ENCODE measurements at places on chromosomes 1 and 21.

DNA sequence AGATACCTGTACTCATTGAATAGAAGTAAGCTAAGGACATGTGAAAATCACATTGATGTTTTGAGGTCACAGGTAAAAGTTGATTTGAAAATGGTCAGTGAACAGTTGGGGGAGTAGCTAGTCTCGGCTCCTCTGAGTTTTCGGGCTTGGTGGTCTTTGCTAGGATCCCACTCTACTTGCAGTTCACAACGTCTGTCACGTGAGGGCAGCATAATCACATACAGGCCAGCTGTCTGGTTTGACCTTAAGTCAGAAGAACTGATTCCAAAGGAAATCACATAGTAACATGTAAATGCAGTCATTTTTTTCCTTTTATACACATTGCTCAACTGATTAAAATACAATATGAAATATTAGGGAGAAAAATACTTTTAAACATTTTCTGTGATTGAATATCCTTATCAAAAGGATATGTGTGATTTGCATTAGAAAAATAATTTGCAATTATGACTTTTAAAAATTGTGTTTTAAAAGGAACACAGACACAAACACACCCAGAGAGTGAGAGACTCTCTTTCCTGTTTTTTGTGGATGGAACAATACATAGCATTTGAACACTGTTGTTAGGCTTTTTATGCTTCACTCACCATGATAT is 21.8 kb upstream of the PDC start:
- peak; percentile 30 for DNase-seq

GRCh38 chr1:56803561-56804156 is 15.5 kb downstream of the FYB2 start:
- no peak for DNase-seq

DNA sequence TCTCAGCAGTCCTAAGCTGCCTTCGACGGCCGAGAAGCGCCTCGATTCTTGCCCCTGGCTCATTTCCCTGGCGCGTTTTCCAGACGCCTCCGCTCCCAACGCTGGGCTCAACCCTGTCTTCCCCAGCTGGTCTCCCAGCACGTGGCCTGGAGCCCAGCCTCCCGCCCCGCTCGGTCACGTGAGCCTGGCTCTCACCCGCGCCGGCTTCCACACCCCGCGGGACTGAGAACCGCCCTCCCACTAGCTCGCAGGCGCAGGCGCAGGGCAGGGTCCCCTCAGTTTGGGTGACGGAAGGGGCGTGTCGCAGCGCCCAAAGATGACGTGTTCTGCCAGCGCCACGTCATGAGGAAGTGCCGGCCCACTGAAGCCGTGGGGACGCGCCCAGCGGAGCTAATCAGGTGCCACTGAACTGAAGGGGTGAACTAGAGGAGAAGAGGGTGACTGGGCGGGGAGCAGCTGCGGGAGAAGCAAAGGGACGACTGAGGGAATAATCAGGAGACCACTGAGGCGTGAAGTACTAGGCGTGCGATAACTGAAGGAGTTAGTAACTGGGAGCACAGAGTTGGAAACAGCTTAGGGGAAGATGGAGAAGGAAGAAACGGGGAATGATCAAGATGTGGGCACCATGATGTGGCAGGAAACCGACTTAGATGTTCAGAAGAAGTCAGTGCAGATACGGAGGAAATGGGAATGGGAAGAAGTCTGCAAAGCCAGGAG is at the start of gene DHDDS:
Gene DHDDS (plus strand): TSS at position 343 of the 717 bp plus-strand sequence. CDS start 625 bp downstream, outside the sequence.
- peak; percentile 98 for DNase-seq

DNA sequence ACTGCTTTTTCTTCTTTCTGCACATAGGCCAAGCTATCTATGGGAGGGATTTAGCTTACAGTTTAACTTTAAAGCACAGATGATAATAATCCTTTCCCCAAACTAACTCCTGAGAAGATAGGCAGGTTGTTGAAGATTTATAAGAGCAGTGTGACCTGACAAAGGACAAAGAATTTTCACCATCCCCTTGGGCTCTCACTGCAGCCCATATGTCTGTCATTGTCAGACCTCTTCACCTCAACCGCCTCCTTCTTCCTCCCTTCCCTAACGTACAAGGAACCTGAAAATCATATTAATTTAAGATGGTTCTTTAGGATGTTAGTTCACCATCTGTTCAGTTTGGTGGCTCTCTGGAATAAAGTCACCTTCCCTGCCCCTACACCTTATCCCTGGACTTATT is 5.0 kb downstream of the RNU1-2 start:
- DNase-seq, result no peak

DNA sequence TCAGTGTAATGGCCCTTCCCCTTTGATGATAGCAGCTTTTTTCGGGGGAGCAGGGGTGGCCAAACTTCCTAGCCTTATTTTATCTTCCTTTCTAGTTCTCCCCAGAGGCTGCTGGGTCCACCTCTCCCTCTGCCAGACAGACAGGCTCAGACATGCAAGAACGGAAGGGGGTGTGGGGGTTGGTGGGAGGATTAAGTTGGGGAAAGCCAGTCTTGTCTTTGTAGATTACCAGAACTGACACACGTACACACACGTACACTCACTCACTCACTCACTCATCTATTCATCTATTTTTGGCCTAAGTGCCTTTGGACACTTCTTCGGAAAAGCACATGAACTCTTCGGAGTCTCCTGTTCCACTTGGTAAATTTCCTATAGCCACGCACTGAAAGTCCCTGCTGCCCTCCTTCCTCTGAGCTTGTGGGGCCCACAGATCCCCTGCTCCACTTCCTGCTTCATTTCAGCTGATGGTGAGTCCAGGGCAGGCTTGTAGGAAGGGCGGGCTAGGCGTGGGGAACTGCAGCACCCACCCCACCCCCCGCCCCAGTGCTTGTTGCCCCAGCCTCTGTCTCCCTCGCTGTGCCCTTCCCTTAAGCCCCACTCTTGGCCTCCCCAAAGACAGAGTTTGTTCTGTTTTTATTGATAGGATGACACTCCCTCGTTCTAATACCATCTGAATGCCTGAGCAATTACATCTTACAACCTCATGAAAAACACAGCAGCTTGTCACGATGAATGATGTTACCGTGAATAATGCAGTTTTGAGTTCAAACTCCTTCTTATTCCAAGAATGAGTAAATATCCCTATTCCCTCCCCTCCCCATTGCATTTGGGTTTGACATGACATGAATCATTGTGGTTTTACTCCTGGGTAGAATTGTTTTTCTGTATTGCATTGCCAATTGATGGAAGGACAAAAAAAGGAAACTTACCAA is 60.7 kb upstream of the ATP5PO start:
- DNase-seq, result peak; percentile 33

GRCh38 chr1:908661-909060 is 15.1 kb upstream of the SAMD11 start:
- DNase-seq, result no peak

- DNase-seq, result no peak
These were observed 21.3 kb upstream of the ZNF326 start for GRCh38 chr1:89973471-89974127.

GRCh38 chr1:173295391-173295790 is 88.3 kb upstream of the TNFSF4 start:
- DNase-seq, result no peak

GRCh38 chr1:93779540-93780165 is 98.0 kb upstream of the BCAR3 start:
- DNase-seq, result no peak

DNA sequence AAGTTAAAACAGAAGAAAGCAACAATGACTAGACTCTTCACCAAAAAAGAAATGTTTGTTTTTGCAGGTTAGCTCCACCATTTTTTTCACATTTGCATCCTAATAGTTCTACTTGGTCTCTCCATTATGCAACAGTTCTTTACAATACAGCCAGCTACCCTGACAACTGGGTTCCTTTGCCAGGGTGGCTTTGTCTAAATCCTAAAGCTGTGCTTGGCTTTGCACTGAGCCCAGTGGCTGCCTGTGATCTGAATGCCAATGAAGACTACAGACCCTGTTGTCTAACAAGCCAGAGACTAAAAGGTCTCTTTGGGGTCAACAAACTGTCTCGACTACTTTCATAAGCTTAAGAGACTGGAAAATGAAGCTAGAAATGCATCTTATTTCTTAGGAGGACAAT is 112.0 kb downstream of the AKT3 start:
- no peak for DNase-seq

- no peak for DNase-seq
These were observed at the start of gene KLHDC8A for GRCh38 chr1:205356440-205357139. KLHDC8A (minus strand) TSS chr1:205356922; CDS start chr1:205343604, 13,318 bp downstream.

- DNase-seq, result no peak
These were observed 86.1 kb downstream of the TGFBR3 start for GRCh38 chr1:91799863-91800262.

DNA sequence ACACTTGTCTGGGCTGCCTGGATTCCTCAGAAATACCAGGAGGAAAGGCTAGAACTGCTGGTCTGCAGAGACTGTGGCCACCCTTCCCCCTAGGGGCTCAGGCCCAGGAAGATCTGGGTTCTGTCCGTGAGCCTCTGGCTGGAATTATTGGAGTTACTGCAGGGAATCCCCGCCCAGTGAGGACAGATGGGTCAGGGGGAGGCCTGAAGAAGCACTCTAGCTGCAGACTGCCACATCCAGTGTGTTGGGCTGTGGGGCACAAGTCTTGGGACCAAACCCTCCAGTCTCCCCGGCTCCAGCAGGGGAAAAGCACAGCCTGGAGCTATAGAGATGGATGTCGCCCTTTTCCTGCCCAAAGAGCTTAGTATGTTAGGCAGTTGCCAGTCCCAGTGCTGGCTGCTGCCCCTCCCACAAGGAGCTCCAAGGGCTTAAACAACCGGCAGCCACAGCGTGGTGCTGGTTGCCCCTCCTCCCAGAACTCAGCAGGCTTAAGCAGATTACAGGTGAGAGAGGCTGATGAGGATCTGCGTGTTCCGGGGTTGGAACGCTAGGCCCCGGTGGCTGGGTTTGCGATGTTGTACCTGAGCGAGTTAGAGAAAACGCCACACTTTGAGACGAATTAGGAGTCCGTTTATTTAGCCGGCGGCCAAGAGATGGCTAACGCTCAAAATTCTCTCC is 255.5 kb upstream of the LRRC7 start:
- DNase-seq, result no peak

DNA sequence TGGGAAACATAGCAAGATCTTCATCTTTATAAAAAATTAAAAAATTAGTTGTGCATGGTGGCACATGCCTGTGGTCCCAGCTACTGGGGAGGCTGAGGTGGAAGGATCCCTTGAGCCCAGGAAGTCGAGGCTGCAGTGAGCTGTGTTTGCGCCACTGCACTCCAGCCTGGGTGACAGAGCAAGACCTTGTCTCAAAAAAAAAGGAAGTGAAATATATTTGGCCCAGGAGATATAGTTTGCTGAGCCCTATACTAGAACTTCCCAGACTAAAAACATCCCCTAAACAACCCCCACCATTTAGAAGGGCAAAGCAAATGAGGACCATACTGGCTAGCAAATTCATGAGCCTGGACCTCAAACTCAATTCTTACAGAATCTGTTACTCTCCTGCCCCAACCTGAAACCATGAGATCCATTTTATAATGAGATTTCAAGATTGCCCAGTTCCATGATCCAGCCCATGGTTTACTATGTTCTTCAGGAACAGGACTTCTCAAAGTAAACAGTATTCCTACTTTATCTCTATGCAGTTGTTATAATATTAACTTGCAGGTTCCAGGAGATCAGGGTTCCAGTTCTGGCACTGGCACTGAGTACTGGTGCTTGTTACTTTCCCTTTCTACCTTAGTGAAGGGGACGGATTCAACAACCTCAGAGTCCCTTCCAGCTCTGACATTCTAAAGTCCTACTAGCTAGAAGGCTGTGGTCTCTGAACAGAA is 48.9 kb upstream of the TADA1 start:
- no peak for DNase-seq

- no peak for DNase-seq
These were observed 85.7 kb upstream of the SLC45A1 start for GRCh38 chr1:8232036-8232757.

GRCh38 chr21:26587736-26588201 is 14.7 kb upstream of the CYYR1 start:
- no peak for DNase-seq

DNA sequence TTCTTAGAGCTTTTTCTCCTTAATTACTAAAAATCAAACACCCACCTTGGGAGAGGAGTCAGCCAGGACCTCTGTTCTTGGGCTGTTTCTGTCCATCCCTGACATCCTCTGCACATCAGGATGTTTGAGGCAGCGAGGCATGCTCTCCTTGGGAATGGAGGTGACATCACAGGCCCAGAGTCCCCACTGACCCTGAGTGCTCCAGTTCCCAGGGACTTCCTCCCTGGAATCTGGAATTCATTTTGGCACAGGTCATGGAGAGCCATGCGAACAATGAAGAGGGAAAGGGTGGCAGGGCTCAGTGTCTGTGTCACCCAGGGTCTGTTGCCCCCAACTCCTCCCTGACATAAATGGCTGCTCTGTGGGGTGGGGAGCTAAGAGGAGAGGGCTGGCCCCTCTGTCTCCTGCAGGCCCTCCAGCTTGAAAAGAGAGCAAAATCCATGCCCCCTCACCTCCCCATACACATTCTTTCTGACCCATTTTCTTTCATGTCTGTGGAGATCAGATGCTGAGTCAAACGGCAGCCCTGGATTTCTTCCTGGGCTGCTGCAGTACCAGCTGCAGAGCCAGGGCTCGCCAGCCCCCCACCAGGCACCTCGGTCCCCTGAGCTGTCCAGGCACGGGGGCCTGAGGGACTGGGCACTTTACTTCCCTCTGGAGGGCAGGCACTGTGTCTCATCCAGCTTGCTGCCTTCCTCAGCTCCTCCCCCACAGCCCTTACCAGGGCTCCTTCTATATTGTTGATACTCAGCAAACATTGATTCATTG is 102.0 kb downstream of the NMNAT2 start:
- DNase-seq, result no peak

DNA sequence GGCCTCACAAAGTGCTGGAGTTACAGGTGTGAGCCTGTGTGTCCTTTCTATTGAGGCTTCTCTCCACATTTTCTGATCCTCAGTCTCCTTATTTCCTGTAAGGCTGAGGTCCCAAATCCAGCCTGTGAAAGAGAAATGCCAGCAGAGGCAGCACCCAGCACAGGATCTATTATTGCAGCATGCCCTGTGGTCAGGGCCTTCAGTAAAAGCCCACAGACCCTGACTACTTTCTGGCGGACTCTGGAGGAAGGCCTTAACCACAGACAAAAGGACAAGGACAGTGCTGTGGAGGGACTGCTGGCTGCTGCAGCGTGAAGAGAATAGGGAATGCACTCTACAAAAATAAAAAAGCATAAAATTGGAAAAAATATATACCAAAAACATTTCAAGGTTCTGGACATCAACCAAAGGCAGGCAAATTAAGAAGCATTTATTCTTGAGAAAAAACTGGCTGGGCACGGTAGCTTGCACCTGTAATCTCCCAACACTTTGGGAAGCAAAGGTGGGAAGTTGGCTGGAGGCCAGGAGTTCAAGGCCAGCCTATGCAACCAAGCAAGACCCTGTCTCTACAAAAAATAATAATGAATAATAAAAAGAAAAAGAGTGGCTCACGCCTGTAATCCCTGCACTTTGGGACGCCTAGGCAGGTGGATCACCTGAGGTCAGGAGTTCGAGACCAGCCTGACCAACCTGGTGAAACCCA is 9.4 kb upstream of the PGD start:
- DNase-seq, result no peak
